ENCODE measurements at places on chromosomes 12 and 14.

- no peak for DNase-seq
Observed at GRCh38 chr12:93766371-93766770, 89.2 kb downstream of the CRADD start.

GRCh38 chr12:109264095-109264942 lies 44.8 kb downstream of the FOXN4 start:
- no peak for DNase-seq

- no peak for DNase-seq
Observed at GRCh38 chr14:88588081-88588480, 25.2 kb downstream of the ZC3H14 start.

- no peak for DNase-seq
Observed at GRCh38 chr12:131832321-131833231, 4.4 kb downstream of the MMP17 start.

DNA sequence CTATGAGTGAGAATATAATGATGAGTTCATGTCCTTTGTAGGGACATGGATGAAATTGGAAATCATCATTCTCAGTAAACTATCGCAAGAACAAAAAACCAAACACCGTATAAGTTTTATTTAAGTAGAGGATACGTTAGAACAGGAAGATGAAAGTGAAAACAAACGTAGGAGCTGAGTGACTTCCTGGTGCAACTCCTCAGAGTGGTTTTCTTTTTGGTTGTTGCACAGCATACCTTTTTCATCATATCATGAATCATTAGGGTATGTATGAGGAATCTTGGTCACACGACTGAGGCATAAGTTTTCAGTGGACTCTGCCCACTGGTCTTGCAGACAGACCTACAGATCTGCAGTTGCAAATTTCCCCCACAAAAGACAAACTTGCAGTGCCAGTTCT lies 199.0 kb downstream of the LRFN5 start:
- no peak for DNase-seq

DNA sequence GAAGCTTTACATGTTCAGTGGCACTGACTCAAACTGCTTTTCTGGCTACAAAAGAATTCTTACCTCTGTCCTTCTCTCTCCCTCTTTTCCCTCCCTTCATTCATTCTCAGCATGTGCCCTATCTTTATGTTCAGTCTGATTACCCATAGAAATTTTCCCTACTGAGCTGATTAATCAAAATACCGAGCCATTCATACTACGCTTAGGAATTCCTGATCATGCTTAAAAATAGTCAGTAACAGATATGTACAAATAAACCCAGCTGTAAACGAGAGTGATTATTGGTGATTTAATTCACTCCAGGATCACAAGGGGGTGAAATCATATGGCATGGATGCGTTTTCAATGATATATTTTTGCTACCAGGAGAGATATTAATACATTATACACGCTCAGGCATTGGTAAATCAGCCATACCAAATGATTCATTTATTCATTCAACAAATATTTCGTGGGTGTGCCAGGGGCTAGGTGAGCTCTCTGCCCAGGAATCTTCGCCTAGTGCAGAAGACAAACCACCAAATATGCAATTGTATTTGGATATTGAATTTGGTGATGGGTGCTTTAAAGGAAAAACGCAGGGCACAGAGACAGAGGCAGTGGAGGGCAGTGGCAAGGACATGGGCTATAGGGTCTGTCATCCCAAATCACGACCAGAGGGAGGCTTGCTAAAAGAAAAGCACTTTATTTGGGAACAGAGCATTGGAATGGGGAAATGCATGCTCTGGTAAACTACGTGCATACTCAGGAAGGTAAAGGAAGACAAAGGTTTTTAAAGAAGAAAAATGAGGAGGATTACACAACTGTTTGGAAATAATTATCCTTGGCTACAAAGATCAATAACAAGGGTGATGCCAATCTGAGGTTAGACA lies 13.9 kb upstream of the VRK1 start:
- DNase-seq = no peak

DNA sequence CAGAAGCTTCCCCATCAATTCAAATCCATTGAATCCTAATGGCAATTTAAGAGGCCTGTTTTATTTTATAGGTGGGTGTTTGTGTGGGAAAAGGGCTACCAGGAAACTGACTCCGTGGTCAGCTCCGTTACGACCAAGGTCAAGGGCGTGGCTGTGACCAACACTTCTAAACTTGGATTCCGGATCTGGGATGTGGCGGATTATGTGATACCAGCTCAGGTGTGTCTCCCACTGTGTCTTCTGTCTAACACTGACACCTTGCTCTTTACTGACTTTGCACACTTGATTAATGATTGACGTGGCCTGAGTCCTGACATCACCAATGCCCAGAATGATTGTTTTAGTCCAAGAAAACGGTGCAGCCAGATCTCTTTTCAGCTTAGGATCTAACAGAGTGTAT lies 7.1 kb downstream of the P2RX4 start:
- DNase-seq = no peak

- no peak for DNase-seq
Observed at GRCh38 chr14:88270776-88271175, 52.3 kb downstream of the KCNK10 start.

GRCh38 chr14:37215345-37215744 lies 17.6 kb downstream of the MIPOL1 start:
- no peak for DNase-seq

DNA sequence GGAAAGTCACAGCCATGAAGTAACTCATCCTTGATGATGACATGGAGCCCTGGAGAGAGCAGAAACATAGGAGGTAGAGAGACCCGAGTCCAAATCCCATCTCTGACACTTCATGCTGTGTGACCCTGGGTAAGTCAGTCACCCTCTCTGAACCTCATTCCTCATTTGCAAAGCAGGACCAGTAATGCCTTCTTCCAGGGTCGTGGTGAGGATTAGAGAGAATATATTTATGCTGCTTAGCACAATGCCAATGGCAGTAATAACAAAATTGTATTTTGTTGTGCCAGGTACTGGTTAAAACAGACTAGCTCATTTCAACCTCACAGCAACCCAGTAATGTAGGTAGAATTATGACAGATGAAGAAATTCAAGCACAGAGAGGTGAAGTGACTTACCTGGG lies 13.9 kb upstream of the RBM19 start:
- no peak for DNase-seq

- DNase-seq = no peak
Observed at GRCh38 chr12:90515199-90516175, 439.5 kb downstream of the CCER1 start.

DNA sequence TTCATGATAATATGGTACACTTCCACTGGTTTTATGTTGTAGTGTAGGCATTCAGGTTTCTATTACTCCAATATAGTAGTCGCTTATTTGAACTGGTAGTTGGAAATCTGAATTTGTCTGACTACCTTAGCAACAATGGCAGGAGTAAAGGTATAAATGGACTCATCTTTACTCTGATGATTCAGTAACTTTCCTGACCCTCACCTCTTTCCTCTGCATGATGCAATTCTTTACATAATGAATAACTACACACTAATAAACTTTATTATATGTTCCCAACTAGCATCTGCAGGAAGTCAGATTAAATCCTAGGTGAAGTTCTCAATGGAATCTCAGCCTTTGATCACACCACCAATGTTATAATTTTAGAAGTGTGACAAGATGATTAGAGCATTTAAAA lies 70.5 kb upstream of the ATP2B1 start:
- DNase-seq = no peak

DNA sequence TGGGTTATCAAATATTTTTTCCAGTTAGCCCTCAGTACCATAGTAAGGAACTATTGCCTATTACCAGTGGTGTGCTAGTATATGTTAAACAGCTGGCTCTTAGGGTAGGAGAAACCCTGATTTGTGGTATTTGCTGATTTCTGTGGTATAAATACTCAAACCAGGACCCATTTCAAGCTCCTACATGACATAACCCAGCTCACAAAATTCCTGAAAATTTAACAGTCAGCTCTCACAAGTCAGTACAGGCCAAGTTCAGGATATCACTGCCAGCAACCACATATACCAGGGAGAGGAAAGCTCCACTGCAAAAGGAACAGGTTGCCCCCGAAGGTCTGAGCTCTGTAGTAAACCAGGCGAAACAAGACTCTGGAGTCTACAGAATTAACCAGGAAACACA lies 315.3 kb downstream of the NOVA1 start:
- DNase-seq = no peak

- DNase-seq = no peak
Observed at GRCh38 chr12:6450091-6450868, 1.6 kb upstream of the TAPBPL start.

- no peak for DNase-seq
Observed at GRCh38 chr12:116133636-116134214, 143.8 kb downstream of the MED13L start.

- no peak for DNase-seq
Observed at GRCh38 chr12:49800421-49801140, 27.6 kb downstream of the NCKAP5L start.

DNA sequence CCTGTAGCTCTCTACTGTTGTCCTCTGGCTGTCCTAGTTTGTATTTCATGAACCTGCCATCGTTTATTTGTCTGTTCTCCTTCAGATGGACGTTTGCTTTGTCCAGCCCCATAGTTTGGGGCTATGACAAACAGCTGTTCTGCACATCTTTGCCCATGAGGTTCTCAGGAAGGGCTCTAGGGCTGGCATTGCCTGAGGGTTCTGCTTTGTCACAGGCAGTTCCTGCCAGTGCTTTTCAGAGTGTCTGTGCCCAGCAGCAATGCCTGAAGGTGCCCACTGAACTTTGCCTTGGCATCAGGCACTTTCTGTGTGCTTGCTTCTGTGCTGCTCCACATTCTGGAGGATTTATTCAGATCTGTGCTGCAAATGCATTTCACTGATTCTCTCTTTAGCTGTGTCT lies 361.3 kb downstream of the TMEM121 start:
- no peak for DNase-seq

GRCh38 chr12:9049520-9050133 lies 60.3 kb downstream of the KLRG1 start:
- no peak for DNase-seq

DNA sequence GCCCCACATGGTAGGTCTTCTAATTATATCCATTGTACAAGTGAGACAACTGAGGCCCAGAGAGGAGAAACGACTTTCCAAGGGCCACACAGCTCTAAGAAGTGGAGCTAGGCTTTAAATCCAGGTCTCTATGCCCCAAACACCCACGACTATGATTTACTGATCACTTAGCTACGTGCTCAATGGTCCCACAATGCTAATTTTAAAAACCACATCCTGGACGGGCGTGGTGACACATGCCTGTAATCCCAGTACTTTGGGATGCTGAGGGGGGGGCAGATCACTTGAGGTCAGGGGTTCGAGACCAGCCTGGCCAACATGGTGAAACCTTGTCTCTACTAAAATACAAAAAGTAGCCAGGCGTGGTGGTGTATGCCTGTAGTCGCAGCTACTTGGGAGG lies 8.4 kb upstream of the MLEC start:
- no peak for DNase-seq

DNA sequence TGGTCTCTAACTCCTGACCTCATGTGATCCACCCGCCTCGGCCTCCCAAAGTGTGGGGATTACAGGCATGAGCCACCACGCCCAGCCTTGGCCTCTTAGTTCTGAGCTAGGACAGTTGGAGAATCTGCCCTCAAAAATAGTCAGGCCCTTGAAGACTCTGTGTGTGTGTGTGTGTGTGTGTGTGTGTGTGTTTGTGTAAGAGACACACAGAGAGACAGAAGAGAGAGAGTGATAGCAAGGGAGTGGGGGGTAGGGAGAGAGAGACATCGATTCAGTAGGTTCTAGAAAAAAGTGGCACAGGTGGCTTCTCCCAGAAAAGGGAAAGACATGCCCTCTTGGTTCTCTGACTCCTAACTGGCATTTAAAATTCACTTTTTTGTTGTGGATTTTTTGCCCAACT lies 5.4 kb downstream of the HNF1A start:
- no peak for DNase-seq

GRCh38 chr14:76993752-76994151 lies 34.8 kb downstream of the IRF2BPL start:
- DNase-seq = no peak

All from bone marrow (tissue), 2 donors.